GM10248 (cell line): ENCODE measurements at places on chromosomes 1 and 21.

GRCh38 chr1:228146417-228147150 lies 3.1 kb upstream of the GJC2 start:
- DNase-seq, result peak; percentile 12

DNA sequence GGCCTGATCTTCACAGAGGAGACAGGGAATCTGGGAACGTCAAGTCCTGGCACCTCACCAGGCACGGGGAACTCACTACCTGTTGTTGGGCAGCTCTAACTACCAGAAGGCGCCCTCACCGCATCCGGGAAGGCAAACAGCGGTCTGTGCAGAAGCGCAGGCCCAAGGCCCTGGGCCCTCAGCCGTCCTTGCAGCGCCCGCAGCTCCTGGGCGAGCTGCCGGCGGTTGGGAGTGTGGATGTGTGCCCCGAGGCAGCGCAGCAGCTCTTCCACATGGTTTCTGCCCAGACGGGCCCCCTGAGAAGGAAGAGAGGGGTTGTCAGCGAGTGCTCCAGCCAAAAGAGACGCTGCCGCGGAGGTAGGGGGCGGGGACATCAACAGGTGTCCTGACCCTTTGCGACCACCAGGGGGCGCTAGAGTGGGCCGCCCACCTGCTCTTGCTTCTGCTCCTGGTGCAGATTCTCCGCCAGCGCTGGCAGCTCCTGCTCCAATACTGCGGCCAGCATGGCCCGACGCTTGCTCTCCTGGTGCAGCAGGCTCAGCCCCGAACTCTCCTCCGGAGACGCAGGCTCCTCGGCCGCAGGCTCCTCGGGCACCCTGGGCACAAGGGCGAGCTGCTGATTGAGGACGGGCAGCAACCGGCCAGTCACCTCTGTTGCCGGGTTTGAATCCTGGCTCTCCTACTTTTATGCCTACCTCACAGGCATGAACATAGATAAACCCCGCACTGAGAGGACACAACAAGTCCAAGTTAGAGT lies 9.3 kb downstream of the MAP3K6 start:
- DNase-seq, result peak; percentile 93

DNA sequence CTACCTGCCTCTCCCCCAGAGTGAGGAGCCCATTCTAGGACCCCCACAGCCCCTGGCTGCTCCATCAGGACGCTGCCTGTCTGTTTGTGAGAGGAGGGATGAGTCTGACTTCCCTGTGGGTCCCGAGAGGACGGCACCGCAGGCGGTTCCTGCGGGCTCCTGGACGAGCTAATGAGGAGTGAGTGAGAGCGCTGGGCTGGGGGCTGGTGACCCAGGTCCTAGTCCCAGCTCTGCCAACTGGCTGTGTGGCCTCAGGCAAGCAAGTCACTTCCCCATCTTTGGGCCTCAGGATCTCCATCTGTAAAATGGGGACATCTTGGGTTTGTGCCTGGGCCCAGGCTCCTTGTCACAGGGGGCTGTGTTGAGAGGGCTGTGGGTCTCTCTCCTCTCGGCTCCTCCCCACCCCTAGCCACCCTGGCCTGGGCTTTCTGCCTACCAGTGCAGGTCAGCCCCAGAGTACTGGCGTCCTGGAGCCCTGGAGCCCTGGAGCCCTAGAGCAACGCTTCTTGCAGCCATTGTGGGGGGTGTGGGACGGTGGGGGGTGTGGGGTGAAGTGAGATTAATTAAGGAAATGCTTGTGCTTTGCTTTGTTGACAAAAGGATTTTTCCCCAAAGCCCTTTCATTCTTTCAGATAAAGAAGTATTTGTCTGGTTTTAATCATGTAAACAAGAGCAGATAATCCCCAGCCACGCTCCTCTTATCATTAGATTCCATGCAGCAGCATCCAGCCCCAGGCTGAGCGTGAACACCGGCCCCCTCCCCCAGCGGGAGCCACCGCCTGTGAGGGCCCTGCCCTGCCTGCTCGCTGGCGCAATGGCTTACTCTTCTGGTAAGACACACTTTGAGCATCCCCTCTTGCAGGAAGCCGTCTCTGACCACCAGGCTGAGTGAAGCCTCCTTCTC lies 26.8 kb downstream of the SLC1A7 start:
- DNase-seq, result no peak

DNA sequence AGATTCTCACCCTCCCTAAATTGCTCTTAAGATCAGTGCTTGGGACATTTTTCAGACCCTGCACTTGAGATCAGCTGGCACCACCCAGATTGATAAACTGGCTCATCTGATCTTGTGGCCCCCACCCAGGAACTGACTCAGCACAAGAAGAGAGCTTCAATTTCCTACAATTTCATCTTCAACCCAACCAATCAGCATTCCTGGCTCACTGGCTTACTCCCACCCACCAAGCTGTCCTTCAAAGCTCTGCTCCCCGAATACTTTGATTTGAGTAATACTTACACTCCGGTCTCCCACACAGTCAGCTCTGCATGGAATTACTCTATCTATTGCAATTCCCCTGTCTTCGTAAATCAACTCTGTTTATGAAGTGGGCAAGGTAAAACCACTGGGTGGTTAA lies 461.9 kb upstream of the RGS18 start:
- no peak for DNase-seq

- DNase-seq, result no peak
Observed at GRCh38 chr21:23690316-23690715, 1917.0 kb downstream of the MRPL39 start.

- DNase-seq, result no peak
Observed at GRCh38 chr1:114319418-114319817, 165.7 kb upstream of the SYT6 start.

DNA sequence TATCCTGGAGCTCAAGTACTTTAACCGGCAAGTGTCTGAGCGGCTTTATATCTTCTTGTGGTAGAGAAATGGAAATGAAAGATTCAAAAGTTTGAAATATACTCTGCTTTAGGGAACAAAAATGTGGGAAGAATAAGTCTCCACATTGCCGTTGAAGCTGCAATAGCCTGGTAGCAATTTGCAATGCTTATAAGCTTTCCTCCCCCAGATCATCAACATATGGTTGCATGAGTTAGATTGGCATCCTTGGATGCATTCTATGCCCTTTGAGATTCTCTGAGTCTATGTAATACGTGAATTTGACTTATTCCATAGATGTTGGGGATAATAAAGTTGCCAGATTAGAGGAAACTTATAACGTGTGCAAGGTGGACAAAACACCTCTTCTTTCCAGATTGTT lies 86.1 kb upstream of the KCNK1 start:
- no peak for DNase-seq

GRCh38 chr1:113758631-113759332 lies 504 bp downstream of the PHTF1 start:
- DNase-seq, result peak; percentile 82

DNA sequence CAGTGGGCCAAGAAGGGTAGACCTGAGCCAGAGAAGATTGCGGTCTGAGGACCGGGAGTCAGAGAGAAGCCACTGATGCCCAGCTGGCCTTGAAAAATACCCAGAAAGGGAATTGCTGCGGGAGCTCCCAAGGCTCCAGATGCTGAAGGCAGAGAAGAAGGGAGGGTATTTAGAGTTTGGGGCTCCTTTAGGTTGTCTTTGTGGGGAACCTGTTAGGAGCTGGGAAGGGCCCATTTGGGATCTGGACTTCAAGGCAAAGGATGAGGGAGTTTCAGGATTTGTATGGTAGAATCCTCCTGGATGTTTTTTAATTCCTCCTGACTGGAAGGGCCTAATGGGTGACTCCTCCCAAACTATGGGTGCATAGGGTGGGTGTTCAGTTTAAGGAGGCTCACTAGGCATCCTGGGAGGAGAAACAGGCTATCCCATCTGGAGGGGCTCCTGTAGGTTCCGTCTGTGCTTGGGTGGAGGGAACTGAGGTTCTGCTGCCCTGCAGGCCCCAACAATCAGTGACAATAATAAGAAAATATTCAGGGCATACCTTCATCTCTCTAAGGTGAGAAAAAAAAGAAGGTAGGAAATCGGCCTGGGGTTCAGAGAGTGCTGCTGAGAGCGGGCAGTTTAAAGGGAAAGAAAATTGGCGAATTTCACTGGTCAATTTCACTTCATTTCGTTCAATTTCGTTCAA lies 5.1 kb downstream of the FOXD2 start:
- no peak for DNase-seq

DNA sequence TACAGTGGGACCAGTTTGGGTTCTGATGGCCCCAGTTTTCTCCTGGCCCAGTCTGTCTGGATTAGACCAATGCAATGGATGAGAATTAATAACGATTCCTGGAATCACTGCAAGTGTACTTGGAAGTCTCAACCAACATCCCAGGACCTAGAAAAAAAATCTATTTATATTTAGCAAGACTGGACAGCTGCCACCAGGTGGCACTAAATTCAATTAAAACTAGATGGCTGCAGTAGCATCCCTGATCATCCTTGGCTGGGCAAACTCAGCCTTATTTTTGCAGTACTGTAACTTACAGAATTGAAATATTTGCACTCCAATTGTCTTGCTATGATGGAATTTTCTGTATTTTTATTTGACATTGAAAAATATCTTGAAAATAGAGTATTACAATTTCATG lies 165.7 kb downstream of the NCAM2 start:
- DNase-seq, result peak; percentile 10

DNA sequence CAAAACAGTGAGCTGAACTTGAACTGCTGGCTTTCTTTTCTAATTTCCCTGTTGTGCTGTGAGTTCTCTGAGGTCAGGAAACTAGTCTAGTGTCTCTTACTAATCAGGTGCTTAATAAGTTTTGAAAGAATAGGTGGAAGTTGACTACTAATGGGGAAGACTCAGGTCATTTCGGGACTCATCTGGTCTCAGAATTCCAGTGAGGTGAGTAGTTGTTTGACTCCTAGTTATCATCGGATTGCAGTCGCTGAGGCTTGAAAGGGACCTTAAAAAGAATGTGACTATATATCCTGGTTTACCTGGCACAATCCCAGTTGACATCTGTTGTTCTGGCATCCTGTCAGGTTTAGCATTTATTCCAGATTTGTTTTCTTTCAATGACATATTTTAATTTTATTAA lies 81.4 kb upstream of the SPAG17 start:
- DNase-seq, result no peak

DNA sequence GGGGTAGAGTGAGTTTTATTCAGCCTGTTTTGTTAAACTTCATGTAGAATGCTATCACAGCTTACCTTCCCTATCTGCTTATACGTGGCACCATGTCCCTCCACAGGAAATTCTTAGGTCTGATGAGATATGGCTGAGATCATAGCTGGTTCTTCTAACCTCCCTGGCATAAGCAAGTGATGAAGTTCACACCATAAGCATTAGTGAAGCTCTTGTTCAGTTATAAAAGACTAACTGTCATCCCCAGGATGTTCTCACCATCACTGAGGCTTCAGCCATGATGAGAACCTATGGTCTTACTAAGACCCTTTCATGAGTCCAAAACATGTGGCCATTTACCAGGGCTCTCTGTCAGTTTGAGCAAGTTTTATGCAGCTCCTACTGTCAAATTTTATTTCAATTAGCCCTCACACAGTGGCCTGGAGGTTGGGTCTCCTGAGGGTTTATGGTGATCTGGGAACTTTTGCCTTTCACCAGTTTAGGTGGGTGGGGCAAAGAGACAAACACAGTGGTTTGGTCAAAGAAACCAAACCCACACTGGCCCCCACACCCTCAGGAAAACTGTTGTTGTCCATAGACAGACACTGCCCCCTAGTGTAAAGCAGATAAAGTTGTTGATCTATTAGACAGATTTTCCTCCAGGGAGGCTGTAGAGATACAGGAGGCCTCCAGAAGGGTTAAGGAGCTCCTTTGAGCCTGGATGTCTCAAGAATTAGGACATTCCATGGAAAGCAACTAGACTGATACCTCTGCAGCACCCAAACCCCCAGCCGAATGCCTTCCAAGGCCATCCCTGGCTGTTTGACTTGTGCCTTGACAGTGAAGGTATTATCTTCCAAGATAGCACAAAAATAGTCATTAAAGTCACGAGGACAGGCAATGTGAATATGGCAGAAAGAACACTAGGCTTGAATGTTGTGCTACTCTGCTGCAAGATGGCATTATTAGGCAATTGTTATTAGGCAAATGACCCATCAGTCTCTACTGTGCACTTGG lies 5.0 kb downstream of the SLC22A15 start:
- DNase-seq, result peak; percentile 51

DNA sequence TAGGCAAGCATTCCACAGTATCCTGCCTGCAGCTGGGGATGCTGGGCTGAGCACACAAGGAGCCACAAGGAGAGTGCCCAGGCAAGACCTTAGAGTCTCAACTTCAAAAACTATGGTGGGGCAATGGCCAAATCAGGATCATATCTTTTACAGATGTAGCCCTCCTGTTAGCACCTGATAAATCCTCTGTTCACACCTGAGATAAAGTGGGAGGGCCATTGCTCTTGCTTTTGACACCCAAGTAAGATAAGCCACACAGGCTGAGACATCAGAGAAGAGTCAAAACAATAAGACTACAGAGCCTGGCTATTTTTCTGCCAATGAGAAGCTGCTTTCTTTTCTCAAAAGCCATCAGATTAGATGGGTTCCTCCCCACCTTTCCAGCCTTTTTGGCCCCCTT lies 148.9 kb downstream of the AJAP1 start:
- no peak for DNase-seq

- no peak for DNase-seq
Observed at GRCh38 chr1:203031467-203031866, 5.2 kb downstream of the PPFIA4 start.

- DNase-seq, result no peak
Observed at GRCh38 chr1:164660775-164661174, 101.8 kb downstream of the PBX1 start.

- DNase-seq, result no peak
Observed at GRCh38 chr1:227223171-227223806, 95.0 kb downstream of the CDC42BPA start.

- no peak for DNase-seq
Observed at GRCh38 chr1:50787266-50787665, 172.8 kb downstream of the FAF1 start.

- no peak for DNase-seq
Observed at GRCh38 chr1:162856260-162856659, 4.7 kb downstream of the CCDC190 start.

- DNase-seq, result no peak
Observed at GRCh38 chr1:47622776-47623556, 185.1 kb downstream of the FOXD2 start.
